ENCODE measurements at places on chromosomes 11 and 22.

DNA sequence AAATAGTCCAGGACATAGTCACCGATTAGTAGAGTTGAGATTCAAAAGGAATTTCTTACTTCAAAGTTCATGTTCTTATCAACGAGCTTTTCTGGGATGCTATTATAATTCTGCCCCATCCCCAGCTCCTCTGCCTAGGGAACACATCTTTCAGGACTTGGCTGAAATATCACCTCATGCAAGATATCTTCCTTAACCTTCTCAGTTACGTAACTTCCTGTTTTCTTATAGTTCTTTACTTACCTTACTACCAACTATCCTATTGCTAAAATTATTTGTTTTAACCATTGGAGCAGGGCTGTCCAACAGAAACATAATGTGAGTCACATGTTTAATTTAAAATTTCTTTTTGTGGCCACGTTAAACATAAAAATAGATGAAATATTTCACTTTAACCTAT is 2.3 kb downstream of the NARS2 start:
- DNase-seq, result no peak

DNA sequence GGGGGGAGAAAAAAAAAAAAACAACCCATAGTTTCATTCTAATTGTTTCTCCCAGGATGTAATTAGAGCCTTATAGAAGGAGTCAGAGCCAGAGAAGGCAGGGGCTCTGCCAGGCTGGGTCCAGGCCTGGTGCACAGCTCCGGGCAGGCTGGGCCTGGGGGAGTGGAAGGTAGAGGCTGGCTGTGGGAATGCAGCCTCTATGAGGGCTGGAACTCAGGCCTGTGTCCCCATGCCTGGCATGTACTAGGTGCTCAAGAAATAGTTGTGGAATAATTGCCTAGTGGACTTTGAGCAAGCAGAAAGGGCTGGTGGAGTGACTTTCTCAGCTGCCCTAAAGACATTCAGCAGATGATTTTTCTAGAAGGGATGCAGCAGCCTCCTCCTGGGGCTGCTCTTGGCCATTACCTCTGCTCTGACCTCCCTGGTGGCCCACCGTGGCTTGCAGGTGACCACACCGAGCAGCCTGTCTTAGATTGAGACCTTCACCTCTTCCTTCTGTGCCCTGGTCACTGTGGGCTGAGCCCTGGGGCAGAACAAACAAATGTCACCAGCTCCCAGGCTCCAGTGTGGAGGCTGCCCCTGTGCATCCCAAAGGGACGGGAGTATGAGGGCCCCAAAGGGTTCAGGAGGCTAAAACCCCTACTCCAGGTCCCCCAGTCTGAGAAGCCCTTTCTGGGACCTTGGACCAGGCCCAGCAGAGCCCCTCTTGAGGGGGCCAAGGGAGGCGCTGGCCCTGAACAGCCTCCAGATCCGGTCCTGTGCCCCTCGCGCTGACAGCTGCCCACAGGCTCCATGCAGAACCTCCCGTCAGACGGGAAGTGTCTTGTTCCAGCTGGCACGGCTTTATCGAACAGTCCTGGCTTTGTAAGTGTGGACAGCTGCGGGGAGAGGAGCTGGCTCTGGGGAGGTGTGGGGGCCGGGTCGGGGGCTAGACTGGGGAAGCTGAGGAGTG is 18.8 kb downstream of the MYEOV start:
- no peak for DNase-seq

DNA sequence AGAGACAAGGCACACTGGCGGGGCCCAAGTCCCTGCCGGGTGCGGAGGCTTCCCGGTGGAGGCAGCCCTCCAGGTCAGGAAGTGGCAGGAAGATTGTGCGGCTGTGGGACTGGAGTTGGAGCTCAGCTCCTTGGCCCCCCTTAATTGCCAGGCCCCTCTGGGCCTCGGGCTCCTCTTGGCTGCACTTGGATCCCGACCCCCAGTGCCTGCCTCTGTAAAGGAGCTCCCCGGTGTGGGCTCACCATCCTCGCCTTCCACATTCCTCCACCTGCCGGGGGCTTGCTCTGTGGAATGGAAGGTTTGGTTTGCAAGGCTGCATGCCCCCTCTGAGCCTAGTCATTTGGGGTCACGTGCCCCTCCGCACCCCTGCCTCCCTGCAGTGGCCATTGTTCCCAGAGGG is 38.1 kb upstream of the COMT start:
- DNase-seq, result no peak

DNA sequence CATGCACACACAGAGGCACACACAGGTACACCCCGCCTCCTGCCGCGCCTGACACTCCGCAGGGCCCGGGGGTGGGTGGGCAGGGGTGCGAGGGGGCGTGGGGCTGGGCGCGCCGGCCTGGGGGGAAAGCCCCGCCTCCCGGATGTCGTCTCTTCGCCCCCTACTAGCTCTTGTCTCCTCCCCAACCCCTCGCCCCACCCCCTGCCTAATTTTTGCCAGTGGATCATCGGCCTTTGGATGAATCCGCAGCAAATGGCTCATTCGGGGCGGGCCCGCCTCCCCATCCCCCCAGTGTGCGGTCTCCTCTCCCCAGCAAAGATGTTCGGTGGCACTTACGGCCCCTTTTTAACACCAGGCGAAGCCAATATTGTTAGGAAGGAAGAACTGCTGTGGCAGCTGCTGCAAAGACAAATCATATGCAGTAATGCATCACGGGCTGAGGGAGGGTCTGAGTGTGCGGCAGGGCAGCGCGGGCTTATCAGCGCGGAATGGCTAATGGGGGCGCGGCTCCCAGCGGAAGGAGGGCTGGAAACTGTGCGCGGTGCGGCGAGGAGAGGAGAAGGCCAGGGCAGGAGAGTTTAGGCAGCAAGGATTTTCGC is 13.4 kb upstream of the NECTIN1 start:
- no peak for DNase-seq

GRCh38 chr11:84142411-84142810 is 856.2 kb upstream of the CCDC90B start:
- no peak for DNase-seq

- no peak for DNase-seq
Measured at GRCh38 chr22:35538801-35539321, 1.8 kb upstream of the RASD2 start.

GRCh38 chr11:122863704-122864326 is 18.7 kb upstream of the JHY start:
- no peak for DNase-seq

- DNase-seq, result no peak
Measured at GRCh38 chr11:25702417-25702816, 629.5 kb upstream of the ANO3 start.

GRCh38 chr11:62010935-62011528 is 43.6 kb upstream of the FTH1 start:
- no peak for DNase-seq

DNA sequence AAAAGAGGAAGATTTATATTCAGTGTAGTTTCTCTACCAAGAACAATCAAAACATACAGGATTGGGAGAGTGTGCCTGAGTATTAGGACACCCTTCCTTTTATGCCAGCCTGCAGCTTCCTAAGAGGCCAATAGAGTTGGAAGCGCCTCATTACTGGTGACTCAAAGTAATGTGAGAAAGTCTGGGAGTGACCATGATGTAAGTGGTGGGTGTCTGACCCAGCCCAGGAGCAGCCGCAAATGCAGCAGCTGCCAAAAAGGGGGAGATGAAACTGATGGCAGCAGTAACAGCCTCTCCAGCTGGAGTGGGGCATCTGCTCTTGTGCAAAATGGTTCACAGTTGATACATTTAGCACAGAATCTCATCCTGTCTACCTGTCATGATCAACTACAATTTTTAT is 62.0 kb downstream of the ZNF280B start:
- no peak for DNase-seq

GRCh38 chr11:134638796-134639430 is 226.9 kb upstream of the B3GAT1 start:
- DNase-seq, result no peak

GRCh38 chr11:32962016-32962415 is 53.7 kb upstream of the DEPDC7 start:
- DNase-seq, result no peak

GRCh38 chr22:42151924-42152635 is 21.5 kb upstream of the CYP2D6 start:
- DNase-seq, result no peak

DNA sequence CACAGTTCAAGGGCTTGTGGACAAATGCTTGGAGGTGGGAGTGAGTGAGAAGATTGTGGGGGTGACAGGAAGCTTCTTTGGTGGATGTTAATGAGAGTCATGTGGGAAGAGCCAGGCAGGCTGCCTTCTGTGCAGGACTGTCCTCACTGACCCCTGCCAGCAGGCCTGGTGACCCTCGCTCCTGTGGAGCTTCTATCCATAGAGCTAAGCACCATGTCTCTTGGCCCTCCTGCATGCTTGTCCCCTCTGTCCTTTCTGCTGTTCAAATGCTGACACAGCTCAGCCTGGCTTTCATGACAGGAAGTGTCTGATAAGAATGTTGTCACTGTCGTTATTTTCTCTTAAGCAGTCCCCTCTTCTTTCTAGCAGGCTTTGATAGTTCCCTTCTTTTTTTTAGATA is 37.6 kb downstream of the NAT10 start:
- no peak for DNase-seq

GRCh38 chr11:62295504-62295903 is 3.4 kb downstream of the SCGB1D4 start:
- DNase-seq, result no peak

GRCh38 chr22:23565305-23565914 is 14.7 kb downstream of the IGLL1 start:
- no peak for DNase-seq

- DNase-seq, result no peak
Measured at GRCh38 chr22:25970999-25971811, 198.1 kb upstream of the SEZ6L start.

DNA sequence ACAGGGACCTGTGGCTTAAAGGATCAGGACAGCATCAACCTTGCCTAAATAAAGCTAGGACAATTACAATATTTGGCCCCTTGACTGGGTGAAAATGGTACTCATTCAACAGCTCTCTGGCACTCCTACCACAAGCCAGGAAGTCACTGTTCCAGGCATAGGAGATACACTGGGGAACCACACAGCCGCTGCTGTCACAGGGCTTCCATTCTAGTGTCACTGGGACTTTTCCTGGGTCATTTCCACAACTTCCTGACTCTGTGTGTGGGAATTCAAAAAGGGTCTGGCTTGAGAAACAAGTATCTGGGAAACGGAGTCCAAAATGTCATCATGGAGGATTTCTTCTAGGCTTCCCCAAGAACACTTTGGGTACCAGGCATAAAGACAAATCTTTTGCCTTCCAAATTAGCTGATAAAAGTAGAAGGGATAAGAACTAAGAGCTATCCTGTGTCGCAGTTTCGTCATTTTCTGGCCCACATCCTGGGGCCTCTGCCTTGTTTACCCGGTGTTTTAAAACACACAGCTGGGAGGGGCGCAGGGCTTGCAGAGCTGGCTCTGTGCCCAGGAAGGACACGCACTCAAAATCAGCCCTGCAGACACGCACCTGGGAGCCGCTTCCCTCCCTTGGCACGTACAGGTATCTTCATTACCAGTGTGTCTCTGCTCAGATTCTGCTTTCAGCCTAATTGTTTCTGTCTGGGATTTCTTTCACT is 38.0 kb downstream of the TMEM45B start:
- no peak for DNase-seq

DNA sequence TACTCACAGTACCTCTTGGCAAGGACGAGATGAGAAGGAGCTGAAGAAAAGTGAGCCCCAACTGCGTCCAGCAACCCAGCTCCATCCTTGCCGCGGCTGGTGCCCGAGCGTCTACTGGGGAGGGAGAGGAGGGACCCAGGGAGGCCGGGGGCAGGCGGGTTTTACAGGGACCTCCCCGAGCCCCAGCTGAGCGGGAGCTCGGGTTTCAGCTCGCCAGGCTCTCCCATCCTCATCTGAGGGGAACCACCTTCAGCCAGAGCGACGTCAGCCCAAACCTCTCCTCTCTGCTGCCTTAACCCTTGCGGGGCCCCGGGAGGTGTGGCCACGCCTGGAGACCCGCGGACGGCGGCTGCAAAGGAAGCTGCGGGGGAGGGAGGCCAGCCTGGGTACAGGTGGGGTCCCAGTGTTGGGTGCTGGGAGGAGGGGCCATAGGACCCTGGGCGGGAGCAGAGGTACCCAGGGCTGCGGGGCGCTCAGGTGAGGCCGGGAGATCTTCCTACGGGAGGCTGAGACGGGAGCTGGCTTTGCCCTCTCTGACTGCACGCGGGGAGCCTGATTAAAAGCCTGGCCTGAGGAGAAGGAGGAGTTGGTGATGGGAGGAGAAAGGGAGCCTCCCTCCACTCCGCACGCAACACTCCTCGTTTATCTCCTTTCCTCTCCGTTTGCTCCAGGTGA is at the start of gene PAMR1:
PAMR1 (minus strand) TSS at position 116 of the 675 bp plus-strand sequence; CDS start at position 85, 31 bp downstream.
- DNase-seq, result no peak

DNA sequence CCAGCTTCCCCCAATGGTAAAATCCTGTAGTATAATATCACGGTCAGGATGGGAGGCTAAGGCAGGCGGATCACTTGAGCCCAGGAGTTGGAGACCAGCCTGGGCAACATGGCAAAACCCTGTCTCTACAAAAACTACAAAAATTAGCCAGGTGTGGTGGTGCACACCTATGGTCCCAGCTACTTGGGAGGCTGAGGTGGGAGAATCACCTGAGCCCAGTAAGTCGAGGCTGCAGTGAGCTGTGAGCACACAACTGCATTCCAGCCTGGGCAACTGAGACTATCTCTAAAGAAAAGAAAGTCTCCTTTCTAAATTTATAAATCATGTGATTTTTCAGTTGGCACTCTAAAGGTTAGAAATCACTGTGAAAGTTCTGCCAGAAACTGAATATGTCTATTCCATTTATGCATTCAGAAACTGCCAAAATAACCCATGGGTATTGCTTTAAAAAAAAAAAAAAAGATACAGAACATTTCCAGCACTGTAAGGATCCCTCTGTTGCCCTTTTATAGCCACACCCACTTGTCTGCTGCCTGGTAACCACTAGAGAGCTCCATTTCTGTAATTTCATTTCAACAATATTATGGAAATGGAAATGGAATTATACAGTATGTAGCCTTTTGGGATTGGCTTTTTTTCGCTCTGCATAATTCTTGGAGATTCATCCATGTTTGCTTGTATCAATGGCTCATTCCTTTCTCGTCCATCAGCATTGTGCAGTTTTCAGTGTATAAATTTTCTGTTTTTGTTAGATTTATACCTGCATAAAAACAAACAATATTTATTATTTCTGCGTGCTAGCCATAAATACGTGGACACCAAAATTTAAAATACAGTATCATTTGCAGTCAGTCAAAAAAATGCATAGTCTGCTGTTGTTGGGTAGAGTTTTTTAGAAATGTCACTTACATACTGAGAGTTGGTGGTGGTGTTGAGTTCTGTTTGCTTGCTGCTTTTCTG is 9.4 kb downstream of the CDC45 start:
- no peak for DNase-seq

GRCh38 chr11:33642461-33643166 is 58.0 kb downstream of the C11orf91 start:
- no peak for DNase-seq

- DNase-seq, result no peak
Measured at GRCh38 chr11:76054330-76054729, 152.0 kb downstream of the WNT11 start.

DNA sequence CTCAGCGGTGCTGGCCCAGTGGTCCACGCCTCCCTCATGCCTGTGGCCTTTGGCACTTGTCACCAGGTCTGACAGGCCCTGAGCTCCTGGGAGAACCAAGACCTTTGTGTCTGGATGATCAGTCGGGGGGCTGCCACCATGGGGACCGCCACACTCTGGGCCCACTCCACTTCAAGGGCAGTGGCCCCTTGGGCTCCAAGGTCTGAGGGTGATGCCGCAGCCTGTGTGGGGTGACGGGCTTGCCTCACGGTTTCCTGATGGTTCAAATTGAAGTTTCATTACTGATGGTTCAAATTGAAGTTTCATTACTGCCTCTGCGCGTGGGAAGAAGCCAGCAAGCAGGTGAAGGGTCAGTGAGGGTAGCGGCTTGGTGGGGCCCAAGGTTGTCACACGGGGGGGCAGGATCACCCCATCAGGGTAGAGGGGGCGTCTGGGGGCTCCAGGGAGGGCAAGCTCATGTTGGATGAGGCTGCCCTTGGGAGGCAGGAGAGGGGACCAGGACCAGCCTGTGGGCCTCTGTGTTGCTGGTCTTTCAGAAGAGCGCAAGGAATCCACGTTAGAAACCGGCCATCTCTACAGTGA is 27.5 kb downstream of the TRMU start:
- DNase-seq, result no peak

Measured in activated CD8-positive, alpha-beta memory T cell treated with anti-CD3 and anti-CD28 coated beads for 48 hours (primary cell).